NCI-H1048 (cell line): ENCODE measurements at places on chromosomes 11 and 22.

DNA sequence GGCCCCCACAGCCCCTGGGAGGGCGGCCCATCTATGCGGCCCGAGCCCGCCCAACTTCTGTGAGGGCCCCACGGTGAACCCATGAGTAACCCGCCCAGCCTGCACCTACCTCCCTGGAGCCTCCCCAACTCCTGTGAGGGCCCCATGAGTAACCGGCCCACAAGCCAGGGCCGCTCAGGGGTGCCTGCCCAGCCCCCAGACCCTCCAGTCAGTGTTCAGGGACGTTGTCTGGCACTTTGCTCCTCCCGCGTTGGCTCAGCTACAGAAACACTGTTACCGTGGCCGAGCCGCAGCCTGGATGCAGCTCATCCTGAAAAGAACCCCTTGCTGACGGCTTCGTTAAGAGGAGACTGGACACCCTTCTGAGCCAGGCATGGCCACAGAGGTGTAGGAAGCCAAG is 179.6 kb downstream of the BRD1 start:
- DNase-seq: no peak

DNA sequence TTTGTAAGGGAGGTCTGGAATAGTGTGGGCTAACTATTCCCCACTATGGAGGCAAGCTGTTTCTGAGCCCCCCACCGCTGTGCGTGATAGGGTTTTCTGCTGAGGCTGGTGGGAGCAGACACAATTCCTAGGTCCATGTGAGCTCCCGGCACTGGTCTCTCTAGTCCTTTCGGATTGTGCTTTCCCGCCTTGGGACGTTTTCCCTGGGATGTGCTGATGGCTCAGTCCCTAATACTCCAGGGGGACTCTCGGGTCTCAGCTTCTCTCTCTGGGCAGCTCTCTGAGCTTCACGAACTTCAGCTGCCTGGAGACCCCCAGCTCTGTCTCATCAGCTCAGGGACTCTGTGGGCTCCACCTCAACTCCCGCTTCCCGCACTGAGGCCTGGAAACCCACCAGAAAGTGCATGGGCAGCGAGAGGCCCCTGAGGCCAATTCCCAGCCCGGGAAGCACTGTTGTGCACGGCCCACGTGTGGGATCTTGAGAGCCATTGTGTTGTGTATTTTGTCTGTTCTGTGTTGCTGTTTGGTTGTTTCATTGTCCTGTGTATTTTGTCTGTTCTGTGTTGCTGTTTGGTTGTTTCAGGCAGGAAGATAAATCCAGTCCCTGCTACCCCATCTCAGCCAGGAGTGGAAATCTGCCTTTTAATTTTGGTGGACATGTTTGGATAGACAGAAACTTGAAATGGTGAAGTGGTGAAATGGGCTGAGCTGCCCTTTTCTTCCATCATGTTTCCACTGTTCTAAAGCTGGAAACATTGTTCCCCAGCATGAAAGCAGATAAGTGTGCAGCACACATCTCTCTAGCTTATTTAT is 12.7 kb upstream of the TNNT3 start:
- no peak for DNase-seq

DNA sequence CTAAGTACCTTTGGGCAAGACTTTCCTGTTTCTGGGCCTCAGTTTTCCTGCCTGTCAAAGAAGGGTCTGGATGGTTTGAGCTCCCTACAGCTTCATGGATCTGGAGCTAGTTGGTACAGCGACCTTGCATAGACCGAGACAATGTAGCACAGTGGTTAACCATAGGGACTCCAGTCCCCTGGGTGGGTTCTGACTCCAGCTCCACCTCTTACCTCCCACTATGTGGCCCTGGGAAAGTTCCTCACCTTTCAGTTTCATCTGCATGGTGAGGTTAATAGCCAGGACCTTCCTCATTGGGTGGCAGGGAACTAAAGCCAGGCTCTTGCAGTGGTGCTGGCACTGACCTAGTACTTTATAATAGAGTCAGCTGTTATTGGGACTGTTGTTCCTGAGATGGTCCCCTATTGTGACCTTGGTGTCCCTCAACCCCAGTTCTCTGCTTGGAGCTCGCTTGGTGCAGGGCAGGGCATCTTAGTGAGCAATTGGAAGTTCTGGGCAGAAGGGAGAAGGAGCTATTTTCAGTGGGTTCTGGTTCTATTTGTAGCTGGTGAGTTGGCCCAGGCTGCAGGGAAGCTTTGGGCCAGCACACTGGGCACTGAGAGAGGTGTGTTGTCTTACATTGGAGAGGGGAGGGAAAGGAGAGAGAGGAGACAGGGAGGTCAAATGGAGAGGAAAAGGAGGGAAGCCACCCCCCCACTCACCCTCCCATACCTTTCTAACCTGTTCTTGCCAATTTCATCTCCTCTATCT is 10.7 kb upstream of the MTMR3 start:
- DNase-seq: no peak

- DNase-seq: no peak
Observed at GRCh38 chr11:114026355-114026754, 33.2 kb upstream of the ZBTB16 start.

DNA sequence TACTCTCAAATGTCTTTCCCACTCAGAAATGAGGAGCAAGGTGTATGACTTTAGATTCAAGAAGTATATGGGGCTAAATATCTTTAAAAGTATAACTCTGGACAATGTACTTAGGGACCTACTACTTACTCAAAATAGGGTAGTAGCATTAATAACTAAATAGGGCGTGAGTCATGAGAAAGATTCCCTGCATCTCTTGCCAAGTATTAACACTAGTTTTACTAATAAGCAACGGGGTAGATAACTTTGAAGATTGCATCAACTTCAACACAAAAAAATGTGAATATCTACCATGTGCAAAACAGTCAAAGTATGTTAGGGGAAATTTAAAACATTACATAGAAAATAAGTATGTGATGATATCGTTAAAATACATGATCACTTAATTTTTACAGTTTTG is 99.6 kb downstream of the PGR start:
- no peak for DNase-seq

- DNase-seq: no peak
Observed at GRCh38 chr11:104918113-104918824, 20.0 kb upstream of the CASP12 start.
